ENCODE measurements at places on chromosomes 3 and 15.
A peak's percentile ranks its signal among the peaks of the same experiment; 100 is the strongest.

GRCh38 chr15:43492673-43493601 lies at the start of gene TP53BP1:
Gene TP53BP1 (minus strand): TSS chr15:43493156. CDS start chr15:43493043, 113 bp downstream.
- peak; percentile 87 for DNase-seq

GRCh38 chr15:51755790-51756189 lies 4.4 kb downstream of the TMOD2 start:
- no peak for DNase-seq

DNA sequence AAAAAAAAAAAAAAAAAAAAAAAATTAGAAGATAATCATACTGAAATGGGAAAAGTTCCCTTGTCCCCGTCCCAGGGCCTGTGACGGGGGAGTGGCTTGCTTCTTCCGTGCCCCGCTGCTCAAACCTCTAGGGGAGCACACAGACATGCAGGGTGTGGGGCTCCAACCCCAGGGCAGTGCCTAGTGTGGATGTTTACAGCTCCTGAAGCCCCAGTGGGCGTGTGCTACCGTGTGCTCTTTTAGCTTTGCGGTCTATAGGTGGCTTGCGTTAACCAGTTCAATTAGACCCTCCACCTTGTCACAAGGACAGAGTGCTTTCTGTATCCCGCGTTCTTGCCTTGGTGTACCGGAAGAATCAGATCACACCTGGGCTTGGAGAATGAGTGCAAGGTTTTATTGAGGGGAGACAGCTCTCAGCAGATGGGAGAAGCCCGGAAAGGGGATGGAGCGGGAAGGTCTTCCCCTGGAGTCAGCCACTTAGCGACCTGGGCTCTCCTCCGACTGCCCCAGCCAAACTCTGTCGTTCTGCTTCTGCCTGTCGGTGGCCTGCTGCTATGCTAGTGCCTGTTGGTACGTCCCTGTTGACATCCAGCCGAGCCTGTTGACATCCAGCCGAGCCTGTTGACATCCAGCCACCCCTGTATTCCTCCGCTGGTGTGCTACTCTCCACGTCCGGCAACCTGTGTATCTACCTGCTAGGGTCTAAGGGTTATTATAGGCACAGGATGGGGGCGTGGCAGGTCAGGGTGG lies 569.8 kb downstream of the VGLL3 start:
- DNase-seq = no peak

DNA sequence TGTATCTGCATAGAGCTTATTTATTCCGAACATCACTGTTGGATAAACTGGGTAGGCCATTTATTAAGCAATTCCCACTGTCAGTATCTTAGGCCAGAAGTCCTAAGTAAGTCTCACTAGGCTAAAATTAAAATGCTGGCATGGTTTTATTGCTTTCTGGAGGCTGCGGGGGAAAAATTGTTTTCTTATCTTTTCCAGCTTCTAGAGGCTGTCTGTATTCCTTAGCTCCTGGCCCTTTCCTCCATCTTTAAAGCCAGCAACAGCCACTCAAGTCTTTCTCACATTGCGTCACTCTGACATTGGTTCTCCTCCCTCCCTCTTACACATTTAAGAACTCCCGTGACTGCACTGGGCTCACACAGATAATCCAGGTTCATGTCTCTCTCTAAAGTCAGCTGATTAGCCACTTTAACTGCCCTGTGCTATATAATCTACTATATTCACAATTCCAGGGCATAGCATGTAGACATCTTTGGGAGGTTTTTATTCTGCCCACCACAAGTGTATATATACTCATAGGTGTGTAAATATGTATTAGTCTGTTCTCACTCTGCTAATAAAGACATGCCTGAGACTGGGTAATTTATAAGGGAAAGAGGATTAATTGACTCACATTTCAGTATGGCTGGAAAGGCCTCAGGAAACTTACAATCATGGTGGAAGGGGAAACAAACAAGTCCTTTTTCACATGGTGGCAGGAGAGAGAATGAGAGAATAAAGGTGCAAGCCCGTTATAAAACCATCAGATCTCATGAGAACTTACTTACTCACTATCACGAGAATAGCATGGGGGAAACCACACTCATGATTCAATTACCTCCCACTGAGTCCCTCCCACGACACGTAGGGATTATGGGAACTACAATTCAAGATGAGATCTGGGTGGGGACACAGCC lies 113.5 kb upstream of the SLC7A14 start:
- no peak for DNase-seq

DNA sequence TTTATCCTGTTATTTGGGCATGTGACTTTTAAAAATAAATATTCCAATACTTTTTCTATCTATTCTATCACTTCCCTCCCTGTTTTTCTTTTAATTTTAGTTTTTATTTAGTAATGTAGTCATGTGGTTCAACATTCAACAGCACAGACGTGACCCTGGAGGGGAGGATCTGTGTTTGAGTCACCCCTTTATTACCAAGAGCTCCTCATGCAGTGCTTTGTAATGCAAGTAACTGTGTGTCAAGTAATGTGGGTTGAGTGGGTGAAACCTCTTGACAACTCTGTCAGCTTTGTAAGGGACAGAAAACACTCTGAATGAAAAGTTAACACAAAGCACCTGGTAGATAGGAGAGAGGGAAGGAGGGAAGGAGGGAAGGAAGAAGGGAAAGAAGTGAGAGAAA lies 89.7 kb upstream of the FGF12 start:
- DNase-seq = no peak

Measured in NCI-H1930 (cell line).